ENCODE measurements at places on chromosomes 16 and 17.

DNA sequence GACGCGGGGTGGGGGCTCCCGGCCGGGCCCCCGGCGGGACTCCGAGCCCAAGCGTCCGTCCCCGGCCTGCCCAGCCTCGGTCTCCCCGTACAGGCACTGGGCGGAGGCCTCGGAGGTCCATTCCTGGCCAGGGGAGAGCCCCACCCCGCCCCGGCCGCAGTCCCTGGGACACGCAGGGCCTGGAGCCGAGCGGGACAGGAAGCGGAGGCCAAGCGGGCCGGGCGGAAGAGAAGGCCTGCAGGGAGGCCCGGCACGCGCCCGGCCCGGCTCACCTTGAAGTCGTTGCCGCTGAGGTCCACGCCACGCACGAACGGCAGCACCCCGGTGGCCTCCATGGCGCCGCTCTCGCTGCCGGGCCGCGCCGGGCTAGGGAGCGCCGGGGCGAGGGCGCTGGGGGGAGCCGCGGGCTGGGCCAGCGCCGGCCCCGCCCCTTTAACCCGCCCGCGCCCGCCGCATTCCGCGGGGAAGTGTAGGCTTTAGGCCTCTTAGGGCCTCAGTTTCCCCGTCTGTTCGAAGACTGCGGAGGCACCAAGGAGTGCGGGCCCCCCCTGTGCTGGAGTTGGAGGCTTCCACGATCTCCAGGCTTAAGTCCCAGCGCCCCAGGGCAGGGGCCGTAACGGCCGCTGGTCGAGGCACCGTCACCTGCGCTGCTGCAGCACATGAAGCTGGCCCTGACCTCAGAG lies at the start of gene FLII:
FLII (minus strand) TSS at position 383 of the 683 bp plus-strand sequence; CDS start at position 335, 48 bp downstream.
- DNase-seq: no peak

- DNase-seq: no peak
These were observed 243.3 kb downstream of the ENGASE start for GRCh38 chr17:79317916-79318315.

DNA sequence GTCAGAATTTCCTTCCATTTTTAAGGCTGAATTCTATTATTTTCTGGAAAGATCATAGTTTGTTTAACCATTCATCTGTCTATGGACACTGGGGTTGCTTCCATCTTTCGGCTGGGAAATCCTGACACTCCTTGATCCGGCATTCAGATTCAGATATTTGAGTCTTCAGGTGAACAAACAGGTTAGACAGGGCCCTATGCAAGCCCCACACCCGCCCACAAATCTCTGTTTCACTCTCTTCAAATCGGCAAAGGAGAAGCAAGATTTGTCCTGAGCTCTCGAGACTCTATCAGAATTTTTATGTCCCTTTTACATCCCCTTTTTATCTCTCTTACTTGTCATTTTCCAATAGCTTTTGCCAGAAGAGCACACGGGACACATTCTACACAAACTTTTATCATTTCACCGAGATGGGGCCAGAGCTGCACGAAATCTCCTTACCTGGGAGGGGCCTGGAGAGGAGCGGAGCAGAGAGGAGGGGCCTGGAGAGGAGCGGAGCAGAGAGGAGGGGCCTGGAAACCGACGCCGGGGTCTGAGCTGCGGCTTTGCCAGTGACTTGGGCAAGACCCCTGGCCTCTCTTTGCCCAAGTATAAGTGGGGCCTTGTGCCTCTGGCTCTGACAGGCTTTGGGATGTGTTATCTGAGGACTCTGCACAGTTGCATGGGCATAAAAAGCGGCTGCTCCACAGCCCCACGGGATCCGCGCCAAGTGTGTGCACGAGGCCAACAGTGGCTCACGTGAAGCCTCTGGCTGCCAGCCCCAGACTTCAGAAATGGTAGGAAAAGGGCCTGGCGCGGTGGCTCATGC lies 54.3 kb upstream of the RBFOX3 start:
- peak; percentile 84 for DNase-seq

- DNase-seq: peak; percentile 56
These were observed 721 bp upstream of the WFIKKN2 start for GRCh38 chr17:50834429-50835300.
